ENCODE measurements at places on chromosomes 12 and 14.

DNA sequence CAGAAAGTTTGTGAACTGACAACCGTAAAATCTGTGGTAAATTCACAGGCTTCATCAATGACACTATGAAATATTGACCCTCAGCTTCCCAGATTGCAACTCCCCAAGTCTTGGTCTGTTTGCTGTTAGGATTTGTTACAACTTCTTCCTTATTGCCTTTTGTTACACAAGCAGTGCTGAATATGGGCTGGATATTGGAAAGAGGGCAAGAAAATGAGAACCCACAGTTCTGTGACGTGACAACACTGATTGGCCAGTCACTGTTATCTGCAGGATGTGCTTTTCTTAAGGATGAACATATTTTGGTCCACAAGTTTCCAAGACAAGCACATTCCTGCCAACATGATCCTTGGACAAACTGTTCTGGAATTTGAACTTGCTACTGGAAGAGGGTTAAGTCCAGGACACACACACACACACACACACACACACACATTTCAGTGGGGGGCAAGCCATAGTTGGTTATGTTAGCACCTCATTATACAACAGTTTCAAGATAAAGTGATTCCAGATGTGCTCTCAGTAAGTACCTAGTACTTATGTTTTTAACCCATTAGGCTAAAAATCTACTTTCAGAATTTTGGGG is 16.6 kb upstream of the SLC38A2 start:
- no peak for DNase-seq

DNA sequence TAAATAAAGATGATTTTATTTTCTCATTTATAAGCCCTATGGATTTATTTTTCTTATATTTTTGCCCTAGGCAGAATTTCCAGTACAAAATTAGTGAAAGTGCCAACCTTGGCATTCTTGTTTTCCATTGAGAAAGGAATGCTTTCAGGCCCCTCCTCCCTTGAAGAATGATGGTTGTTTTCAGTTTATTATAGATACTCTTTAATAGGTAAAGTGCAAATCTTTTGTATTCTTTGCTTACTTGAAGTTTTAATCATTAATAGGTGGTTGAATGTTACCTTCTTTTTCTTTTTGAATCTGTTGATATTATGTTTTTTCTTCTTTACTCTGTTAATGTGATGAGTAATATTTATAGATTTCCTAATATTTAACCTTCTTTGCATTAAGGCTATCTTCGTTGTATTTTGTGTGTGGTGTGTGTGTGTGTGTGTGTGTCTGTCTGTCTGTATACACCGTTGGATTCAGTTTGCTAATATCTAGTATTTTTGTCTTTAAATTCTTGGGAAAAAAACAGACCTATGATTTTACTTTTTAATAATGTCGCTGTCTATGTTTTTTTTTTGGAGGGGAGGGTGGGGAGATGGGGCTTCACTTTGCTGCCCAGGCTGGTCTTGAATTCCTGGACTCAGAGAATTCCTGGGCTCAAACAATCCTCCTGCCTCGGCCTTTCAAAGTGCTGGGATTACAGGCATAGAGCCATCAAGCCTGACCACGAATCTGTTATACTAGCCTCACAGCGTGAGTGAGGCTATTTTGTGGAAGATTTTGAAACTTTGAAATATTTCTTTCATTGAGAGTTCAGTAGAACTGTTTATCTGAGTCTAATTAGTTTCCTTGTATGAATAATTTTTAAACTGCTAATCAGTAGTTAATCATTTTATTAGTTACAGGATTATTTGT is 13.5 kb downstream of the SRGAP1 start:
- DNase-seq, result no peak

GRCh38 chr12:47844264-47845019 is 24.7 kb upstream of the HDAC7 start:
- no peak for DNase-seq

DNA sequence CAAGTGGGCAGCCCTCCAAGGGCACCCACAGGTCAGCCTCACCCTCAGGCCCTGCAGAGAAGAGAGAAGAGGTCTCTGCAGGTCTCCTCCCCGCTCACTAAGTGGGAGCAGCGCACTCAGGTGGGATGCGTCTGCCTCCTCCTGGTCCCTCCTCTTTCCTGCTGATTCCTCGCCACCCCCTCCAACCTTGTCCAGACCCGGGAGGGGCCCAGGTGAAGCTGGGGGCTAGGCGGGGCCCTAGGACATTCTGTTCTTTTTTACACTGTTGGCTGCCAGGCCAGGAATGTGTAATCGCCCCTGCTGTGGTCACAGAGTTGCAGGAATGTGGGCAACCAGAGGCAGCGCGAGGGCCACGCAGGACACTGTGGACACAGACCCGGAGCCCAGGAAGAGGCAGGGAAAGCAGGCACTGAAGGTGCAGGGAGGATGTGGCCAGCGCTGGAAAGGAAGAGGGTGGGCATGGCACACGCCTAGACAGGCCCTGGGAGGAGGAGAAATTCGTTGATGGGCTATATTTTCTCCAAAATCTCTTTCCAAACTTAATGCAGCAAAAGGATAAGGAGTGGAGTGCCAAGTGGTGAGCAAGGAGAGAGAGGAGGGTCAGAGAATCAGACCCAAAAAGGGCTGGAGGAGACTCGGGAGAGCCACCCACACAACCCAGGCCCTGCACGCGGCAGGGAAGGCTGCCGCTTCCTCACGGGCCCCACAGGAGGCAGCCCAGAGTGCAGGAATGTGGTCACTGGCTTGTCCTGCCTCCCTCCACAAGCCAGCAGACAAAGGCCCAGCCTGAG is 911 bp upstream of the SCNN1A start:
- DNase-seq, result no peak

DNA sequence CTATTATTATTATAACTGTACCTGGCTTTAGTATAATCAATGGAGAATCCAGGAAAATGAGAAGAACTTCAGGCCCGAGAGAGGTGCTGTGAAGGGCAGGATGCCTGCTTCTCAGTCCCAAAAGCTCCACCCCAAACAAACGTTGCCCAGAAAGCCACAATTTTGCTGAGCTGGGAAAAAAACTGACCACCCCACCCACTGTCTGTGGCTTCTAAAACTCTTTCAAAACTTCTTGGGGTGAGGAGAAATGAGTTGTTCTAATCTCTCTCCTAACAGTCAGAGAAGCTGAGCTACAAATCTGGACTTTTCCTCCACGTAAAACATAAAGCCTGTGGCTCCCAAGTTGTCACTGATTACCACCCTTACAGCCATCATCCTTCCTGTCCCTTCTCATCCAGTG is 13.4 kb downstream of the VDR start:
- no peak for DNase-seq
